Activated CD4-positive, alpha-beta T cell treated with anti-CD3 and anti-CD28 coated beads, Interleukin-2, amount 50 U/mL, for 48 hours (primary cell): ENCODE measurements at places on chromosomes 12 and 14.

GRCh38 chr12:109639151-109639872 is 65.7 kb downstream of the MVK start:
- no peak for DNase-seq

GRCh38 chr12:52837413-52837741 is 3.3 kb upstream of the KRT79 start:
- no peak for DNase-seq

GRCh38 chr12:88801227-88802095 is 221.2 kb upstream of the KITLG start:
- no peak for DNase-seq

- no peak for DNase-seq
Measured at GRCh38 chr12:63805704-63806672, 26.3 kb downstream of the RXYLT1 start.

- peak; percentile 58 for DNase-seq
Measured at GRCh38 chr12:98743362-98743953, 98.4 kb downstream of the APAF1 start.

GRCh38 chr12:86623267-86623666 is 367.1 kb upstream of the MGAT4C start:
- no peak for DNase-seq

- DNase-seq: no peak
Measured at GRCh38 chr14:79442786-79443185, 768.5 kb downstream of the DIO2 start.

- DNase-seq: no peak
Measured at GRCh38 chr14:76500011-76500410, 124.1 kb downstream of the ESRRB start.

DNA sequence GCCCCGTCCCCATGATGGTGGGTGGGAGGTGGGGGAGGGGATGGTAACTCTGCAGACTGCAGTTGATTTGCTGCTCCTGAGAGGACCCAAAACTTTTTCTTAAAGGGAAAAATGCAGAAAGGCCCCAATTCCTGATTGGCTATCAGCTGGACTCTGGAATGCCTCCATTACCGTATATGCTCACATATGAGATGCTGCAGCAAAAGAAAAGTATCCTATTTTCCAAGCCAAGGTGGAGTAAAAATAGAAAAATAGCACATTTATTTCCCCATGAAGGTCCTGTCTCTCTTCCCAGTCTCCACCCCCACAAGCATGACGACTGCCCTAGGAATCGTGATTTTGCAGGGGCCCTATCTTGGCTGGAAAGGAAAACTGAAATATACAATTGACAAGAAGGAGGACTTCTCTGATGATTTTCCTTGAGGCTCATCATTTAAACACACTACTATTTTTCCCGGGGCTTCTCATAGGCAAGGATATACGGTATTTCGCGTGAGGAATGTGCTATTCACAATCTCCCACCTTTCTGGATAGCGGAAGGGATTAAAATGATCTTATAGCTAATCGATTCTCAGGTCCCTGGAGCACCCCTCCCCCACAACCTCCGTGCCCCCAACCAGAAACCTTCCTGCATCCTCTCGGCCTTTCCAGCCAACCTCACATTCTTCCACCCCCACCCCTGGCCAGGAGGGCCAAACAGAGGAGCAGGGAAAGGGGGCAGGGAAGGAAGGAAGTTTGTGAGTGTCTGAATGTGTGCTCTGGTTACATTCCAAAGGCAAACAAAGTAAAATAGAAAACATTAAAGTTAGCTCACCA is 138.9 kb upstream of the CCND2 start:
- DNase-seq: no peak

DNA sequence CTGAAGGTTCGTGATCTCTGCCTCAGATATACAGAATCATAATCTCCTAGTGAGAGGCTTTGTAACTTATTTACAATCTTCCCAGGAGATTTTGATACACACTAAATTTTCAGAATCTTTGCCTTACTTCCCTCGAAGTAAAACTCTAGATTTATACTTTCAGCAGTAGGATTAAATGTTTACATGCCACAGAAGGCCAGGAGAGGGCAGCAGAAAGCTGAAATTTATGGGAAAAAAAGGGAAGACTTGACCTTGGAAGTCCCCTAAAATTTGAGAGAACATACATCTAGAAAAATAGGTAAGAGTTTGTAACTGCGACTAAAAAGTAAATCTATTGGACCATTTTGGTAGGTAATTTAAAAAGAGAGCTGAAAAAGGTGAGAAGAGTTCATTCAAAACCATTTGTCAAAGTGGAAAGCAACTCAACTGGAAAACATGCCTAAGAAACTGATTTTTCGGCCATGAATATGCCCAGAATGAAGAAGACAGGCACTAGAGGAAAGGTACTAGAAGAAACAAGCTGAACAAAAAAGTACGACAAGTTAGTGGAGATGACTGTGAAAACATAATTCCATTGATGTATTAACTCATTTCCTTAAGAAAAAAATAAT is 242.0 kb upstream of the MDGA2 start:
- DNase-seq: no peak

GRCh38 chr12:119678459-119678858 is 10.5 kb downstream of the PRKAB1 start:
- no peak for DNase-seq
